ENCODE measurements at places on chromosomes 2 and 18.

- DNase-seq, result no peak
Measured at GRCh38 chr18:24341361-24341760, 56.3 kb downstream of the OSBPL1A start.

GRCh38 chr2:101828257-101828656 is 130.8 kb downstream of the MAP4K4 start:
- no peak for DNase-seq

- DNase-seq, result no peak
Measured at GRCh38 chr2:224287531-224287930, 114.4 kb downstream of the FAM124B start.

- DNase-seq, result no peak
Measured at GRCh38 chr2:8203364-8203763, 478.5 kb upstream of the ID2 start.

DNA sequence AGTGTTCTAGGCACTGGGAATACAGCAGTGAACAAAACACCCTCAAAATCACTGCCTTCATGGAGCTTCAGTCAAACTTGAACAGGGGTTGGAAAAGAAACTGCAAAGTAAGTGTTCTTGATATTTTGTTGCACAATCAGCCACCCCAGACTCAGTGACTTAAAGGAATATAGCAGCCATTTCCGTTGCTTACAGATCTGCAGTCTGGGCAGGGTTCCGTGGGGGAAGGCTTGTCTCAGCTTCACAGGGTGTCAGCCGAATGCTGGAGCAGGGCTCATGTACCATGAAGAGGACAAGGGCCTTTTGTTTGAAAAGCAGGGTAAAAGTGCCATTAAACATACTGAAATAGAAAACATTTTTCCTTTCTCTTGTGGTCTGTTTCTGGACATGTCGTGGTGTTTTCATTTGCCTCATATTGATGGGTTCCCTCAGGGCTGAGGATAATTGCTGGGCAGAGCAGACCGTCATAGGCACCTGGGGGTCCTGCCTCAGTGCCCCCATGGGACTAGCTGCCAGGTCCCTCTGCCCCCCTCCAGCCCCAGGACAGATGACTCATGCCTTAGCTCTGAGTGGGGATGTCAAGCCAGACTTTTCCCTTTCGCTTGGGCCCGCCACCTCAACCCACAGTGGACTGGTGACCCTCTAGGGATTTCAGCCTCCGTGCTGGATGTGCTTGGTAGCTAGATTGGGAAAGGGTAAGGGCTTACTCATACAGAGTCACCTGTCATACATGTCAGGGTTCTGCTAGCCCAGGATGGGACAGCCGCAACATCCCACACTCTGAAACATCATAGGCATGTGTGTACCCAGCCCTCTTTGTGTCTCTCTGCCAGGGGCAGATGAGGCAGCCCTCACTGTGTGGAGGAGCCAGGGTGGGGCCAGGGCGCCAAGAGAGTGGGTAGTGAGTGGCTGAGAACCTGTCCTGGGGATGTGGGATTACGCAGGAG is 96.5 kb downstream of the PTPRM start:
- DNase-seq, result no peak

GRCh38 chr2:159003555-159003954 is 35.1 kb downstream of the TANC1 start:
- DNase-seq, result no peak

DNA sequence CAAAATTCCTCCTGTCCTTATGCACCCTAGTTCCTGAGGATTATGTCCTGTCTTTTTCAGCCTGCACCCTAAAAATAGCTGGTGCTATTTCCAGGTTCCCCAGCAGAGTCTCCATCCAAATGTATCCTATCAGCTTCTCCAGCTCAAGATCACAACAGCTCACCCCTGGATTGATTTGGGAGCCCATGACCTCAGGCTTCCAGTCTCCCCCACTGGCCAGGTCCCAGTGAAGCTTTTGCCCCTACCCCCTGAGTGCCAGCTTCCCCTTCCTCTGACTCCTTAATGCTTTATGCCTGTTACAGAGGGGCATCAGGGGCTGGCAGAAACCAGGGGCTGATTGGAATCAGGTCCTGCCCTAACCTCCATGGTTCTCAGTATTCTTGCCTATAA is 76.9 kb upstream of the DAPL1 start:
- DNase-seq, result no peak

DNA sequence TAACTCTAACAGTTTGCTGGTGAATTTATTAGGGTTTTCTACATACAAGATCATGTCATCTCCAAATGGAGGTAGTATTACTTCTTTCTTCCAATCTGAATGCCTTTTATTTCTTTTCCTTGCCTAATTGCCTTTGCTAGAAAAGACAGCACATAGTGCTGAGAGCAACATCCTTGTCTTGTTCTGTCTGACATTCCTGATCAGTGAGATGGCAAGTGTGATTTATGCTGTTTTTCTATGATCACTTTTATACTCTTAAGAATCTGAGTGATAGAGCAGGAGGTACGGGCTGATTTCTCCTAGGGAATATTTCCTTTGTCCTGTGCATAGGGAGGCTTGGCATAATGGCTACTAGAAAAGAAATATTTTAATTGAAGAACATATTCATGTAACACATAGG is 17.3 kb downstream of the LYPD6B start:
- no peak for DNase-seq

- no peak for DNase-seq
Measured at GRCh38 chr2:63977904-63978303, 41.3 kb downstream of the VPS54 start.

DNA sequence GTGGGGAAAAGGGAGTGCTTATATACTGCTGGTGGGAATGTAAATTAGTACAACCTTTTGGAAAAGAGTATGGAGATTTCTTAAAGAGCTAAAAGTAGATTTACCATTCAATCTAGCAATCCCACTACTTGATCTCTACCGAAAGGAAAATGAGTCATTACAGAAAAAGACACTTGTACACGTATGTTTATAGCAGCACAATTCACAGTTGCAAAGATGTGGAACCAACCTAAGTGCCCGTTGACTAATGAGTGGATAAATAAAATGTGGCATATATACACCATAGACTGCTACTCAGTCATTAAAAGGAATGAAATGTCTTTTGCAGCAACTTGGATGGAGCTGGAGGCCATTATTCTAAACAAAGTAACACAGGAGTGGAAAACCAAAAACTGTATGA is 29.5 kb downstream of the FLACC1 start:
- no peak for DNase-seq

DNA sequence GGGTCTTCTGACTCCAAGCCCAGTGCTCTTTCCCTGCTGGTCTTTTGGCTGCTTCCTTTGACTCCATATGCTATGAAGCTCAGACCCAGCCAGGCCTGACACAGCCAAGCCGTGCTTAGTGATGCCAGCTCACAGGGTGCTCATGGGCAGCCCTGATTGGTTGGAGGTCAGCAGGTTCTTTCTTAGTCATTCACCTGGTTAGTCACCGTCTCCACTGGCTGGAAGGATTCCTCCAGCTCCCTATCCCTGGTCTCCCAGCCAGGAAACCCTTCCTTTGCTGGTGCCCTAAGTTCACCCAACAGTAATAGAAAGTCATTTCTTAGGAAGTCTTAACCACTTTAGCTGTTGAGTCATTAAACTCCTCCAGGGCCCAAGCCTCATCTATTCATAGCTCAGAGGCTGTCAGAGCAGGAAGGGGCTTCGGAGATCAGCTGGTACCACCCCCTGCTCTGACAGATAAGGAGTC is 3.9 kb downstream of the KCNK3 start:
- no peak for DNase-seq

DNA sequence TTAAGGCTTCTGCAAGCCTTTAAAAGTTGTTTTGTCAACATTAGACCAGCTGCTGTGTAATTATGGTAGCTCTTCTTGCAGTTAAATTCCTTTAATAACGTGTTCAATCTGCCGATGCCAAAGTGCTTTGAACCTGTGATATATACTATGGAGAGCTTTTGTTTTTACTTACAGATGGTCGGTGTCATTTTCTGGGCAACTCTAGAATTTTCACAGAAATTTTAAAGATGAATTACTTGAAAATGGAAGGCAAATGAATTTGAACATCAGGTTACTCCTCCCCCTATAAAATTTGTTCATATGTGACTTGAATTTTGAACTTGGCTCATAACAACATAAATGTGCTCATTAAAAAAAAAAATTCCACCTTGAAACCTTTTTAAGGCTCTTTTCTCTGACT is 23.0 kb downstream of the LYPD6 start:
- no peak for DNase-seq

- no peak for DNase-seq
Measured at GRCh38 chr18:12630136-12630535, 27.8 kb downstream of the SPIRE1 start.

Measured in stimulated activated CD8-positive, alpha-beta memory T cell treated with anti-CD3 and anti-CD28 coated beads, Interleukin-15, amount 100 ng/mL, for 1 hour (primary cell).